Right lobe of liver (tissue), 6 donors: ENCODE measurements at places on chromosomes 5 and 9. TPM values are rescaled to one million over a fixed set of nuclear protein-coding genes. Genes with fewer than 3 reads are reported as not detected.

DNA sequence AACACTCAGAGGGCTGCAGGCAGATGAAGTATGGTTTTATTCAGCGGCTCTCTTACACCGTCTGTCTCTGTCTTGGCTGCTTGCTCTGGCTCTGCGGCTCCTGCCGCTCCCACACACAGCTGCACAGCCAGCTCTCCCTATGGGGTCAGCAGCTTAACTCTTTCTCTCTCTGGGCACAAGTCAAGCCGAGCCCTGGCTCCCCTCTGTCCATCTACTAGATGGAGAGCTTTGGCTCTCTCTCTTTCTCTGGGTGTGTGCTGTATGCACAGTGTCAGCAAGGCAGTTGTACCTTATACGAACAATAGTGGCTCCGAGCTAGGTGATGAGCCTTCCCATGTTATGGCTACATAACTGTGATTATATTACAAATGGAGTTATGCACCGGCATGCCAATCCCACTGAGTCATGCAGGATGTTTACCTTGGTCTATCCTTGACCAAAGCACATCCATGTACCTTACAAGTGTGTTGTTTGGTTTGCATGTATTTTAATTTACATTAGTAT is 19.3 kb upstream of the PPP2CA start:
- DNase-seq, result no peak
- no peaks in the 10 kb centered on the region for H3K27me3 ChIP-seq
- no peak overlapping the region for H3K27ac ChIP-seq
- H3K4me3 ChIP-seq, result no peak overlapping the region
- H3K36me3 ChIP-seq, result no peaks in the 10 kb centered on the region
- H3K4me1 ChIP-seq, result no peaks in the 10 kb centered on the region

- H3K27ac ChIP-seq, result no peak overlapping the region
- no peak for DNase-seq
- no peaks in the 10 kb centered on the region for H3K27me3 ChIP-seq
- H3K4me1 ChIP-seq, result no peaks in the 10 kb centered on the region
- no peaks in the 10 kb centered on the region for H3K36me3 ChIP-seq
Measured at GRCh38 chr9:83266666-83267496, 203.9 kb upstream of the RASEF start.

DNA sequence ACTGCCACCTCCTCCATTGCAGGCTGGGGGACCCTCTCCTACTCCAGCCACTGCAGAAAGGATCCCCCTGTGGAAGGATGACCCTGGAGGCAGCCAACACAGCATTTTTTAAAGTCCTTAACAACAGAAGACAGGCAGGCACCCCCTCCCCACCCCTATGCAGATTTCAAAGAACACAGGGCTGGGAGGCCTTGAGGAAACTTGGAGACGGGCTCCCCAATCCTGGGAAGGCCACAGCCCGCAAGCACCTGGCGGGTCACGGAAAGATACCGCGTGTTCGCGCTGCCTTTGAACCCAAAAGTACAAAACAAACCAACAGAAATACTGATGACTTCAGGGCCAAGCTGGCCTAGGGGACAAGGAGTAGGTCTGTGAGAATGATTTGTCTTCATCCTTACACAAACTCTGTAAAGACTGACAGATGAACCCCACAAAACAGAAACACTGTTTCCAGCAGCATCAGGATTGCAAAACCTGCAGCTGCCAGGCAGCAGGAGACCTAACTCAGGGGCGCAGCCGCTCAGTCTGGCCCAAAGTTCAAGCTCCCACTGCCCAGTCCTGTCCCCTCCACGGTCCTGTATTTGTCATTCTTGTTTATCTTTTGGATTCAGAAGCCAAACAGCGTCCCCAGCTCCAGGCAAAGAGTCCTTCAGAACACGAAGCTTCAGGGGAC is 13.8 kb downstream of the VAV2 start:
- no peaks in the 10 kb centered on the region for H3K36me3 ChIP-seq
- peaks cover 65% of the 10 kb centered on the region for H3K4me1 ChIP-seq
- H3K27me3 ChIP-seq, result no peaks in the 10 kb centered on the region
- DNase-seq, result peak; percentile 67
- H3K27ac ChIP-seq, result peak overlapping the region; percentile 80
- H3K4me3 ChIP-seq, result no peak overlapping the region

DNA sequence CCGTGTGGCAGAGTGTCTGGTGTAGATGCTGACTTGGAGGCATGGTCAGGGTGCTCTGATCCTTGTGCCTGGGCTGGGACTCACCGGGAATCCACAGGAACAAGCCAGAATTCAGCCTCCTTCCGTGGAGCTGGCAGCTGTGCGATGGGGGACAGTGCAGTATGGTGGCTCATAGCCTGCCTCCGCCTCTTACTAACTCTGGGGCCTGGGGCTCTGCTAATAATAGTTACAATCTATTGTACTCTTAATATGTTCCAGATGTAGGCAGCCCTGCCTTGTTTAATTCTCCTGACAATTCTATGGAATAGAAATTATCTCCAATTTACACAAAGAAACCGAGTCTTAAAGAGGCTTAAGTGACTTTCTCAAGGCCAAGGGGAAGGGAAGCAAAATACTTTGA is 77.6 kb downstream of the PCDH1 start:
- H3K4me3 ChIP-seq, result no peak overlapping the region
- DNase-seq, result no peak
- H3K4me1 ChIP-seq, result no peaks in the 10 kb centered on the region
- no peak overlapping the region for H3K27ac ChIP-seq
- no peaks in the 10 kb centered on the region for H3K27me3 ChIP-seq

- DNase-seq, result no peak
- H3K27me3 ChIP-seq, result no peaks in the 10 kb centered on the region
- H3K4me3 ChIP-seq, result no peak overlapping the region
- no peaks in the 10 kb centered on the region for H3K4me1 ChIP-seq
- H3K36me3 ChIP-seq, result no peaks in the 10 kb centered on the region
Measured at GRCh38 chr5:74415695-74416102, 224.8 kb downstream of the ENC1 start.

Gene FYB1
- 4.3 TPM for total RNA-seq

- H3K27ac ChIP-seq, result no peak overlapping the region
- peaks cover 54% of the 10 kb centered on the region for H3K27me3 ChIP-seq
- no peak overlapping the region for H3K4me3 ChIP-seq
- no peaks in the 10 kb centered on the region for H3K36me3 ChIP-seq
- no peak for DNase-seq
Measured at GRCh38 chr5:51387884-51388275, 4.6 kb downstream of the ISL1 start.

DNA sequence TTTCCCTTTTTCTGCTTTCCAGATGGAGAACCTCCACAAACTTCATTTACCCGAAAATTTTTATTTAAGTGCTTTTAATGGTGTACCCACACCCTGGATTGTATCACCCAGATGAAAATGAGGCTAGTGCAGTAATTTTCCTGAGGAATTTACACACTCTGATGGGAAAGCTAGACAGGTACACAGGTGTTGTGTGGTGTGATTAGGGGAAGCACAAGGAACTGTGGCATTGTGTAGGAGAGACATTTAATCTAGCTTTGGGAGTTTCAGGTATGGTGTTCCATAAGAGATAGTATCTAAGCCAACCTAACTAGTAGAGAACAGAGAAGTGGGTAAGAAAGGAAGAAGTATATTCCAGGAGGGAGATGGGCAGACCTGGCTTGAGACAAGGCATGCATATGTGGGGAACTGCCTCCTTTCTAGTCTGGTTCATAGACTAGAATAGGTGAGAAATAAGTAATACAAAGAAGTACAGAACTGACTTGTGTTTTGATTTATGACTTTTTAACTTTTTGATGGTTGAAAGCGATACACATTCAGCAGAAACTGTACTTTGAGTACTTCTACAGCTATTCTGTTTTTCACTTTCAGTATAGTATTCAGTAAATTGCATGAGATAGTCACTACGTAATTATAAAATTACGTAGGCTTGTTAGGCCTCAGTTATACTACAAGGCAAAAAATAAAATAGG is 22.9 kb upstream of the ROPN1L start:
- no peak overlapping the region for H3K4me3 ChIP-seq
- no peak for DNase-seq
- H3K27me3 ChIP-seq, result no peaks in the 10 kb centered on the region
- H3K27ac ChIP-seq, result no peak overlapping the region
- H3K36me3 ChIP-seq, result peaks cover 12% of the 10 kb centered on the region

- H3K27ac ChIP-seq, result no peak overlapping the region
- no peaks in the 10 kb centered on the region for H3K27me3 ChIP-seq
- H3K4me3 ChIP-seq, result no peak overlapping the region
- DNase-seq, result no peak
Measured at GRCh38 chr9:21096172-21096900, 18.6 kb upstream of the IFNB1 start.

Gene PKD2L2
- total RNA-seq, result not detected

GRCh38 chr5:51382521-51383130 is 622 bp upstream of the ISL1 start:
- no peak for DNase-seq
- peak overlapping the region; percentile 17 for H3K4me3 ChIP-seq
- no peak overlapping the region for H3K27ac ChIP-seq
- H3K4me1 ChIP-seq, result peaks cover 19% of the 10 kb centered on the region
- peaks cover 20% of the 10 kb centered on the region for H3K27me3 ChIP-seq
- H3K36me3 ChIP-seq, result no peaks in the 10 kb centered on the region

GRCh38 chr5:74116266-74116665 is 490.3 kb downstream of the ARHGEF28 start:
- H3K4me3 ChIP-seq, result no peak overlapping the region
- no peaks in the 10 kb centered on the region for H3K4me1 ChIP-seq
- H3K36me3 ChIP-seq, result no peaks in the 10 kb centered on the region
- no peak overlapping the region for H3K27ac ChIP-seq

- H3K4me1 ChIP-seq, result no peaks in the 10 kb centered on the region
- no peak overlapping the region for H3K4me3 ChIP-seq
- no peak overlapping the region for H3K27ac ChIP-seq
- H3K27me3 ChIP-seq, result no peaks in the 10 kb centered on the region
- DNase-seq, result no peak
Measured at GRCh38 chr5:169343766-169344165, 42.8 kb upstream of the SLIT3 start.

DNA sequence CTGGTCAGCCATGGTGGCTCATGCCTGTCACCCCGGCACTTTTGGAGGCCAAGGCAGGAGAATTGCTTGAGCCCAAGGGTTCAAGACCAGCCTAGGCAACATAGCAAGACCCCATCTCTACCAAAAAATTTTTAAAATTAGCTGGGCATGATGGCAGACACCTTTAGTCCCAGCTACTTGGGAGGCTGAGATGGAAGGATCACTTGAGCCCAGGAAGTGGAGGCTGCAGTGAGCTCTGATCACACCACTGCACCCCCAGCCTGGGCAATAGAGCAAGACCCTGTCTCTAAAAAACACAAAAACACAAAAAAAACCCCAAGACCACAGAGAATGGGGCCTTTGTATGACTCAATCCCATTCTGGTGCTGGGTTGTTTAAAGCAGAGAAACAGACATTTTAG is 44.0 kb downstream of the MED27 start:
- no peak overlapping the region for H3K4me3 ChIP-seq
- H3K27ac ChIP-seq, result no peak overlapping the region
- H3K4me1 ChIP-seq, result no peaks in the 10 kb centered on the region
- no peak for DNase-seq

GRCh38 chr5:14313986-14314690 is 171.0 kb downstream of the TRIO start:
- H3K27me3 ChIP-seq, result no peaks in the 10 kb centered on the region
- no peak overlapping the region for H3K27ac ChIP-seq
- peaks cover 46% of the 10 kb centered on the region for H3K36me3 ChIP-seq
- no peaks in the 10 kb centered on the region for H3K4me1 ChIP-seq
- DNase-seq, result no peak

DNA sequence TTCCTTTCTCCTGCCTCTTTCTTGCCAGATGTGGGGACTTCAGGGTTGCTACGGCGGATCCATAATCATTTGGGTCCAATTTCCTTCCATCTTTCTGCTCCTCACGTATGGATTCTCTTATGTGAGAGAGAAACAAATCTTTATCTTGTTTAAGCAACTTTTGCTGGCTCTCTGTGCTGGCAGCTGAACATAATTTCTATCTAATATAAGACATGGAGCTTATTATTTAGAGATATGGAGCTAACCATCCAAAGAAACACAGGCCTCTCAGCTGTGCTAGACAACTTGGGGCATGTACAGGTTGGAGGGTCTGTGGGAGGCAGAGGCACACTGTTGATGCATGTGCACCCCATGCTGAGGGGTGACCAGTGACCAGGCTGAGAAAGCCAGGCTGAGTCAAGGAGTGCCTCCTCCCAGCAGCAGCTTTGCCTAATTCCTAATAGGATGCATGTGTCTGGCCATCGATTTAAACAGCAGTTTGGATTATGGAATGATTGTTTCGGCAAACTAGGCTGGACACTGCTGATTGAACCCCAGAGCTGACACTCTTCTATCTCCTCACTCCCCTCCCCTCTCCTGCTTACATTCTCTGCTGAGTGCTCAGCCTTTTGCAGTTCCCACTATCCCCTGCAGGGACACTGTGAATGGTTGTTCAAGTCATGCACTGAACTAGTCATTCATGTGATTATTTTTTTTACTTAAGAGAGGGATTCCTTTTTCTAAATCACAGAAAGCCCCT is 195.8 kb downstream of the ERCC6L2 start:
- H3K27me3 ChIP-seq, result no peaks in the 10 kb centered on the region
- H3K4me3 ChIP-seq, result no peak overlapping the region
- no peaks in the 10 kb centered on the region for H3K4me1 ChIP-seq

Gene RGS7BP
- 0.97 TPM for total RNA-seq

DNA sequence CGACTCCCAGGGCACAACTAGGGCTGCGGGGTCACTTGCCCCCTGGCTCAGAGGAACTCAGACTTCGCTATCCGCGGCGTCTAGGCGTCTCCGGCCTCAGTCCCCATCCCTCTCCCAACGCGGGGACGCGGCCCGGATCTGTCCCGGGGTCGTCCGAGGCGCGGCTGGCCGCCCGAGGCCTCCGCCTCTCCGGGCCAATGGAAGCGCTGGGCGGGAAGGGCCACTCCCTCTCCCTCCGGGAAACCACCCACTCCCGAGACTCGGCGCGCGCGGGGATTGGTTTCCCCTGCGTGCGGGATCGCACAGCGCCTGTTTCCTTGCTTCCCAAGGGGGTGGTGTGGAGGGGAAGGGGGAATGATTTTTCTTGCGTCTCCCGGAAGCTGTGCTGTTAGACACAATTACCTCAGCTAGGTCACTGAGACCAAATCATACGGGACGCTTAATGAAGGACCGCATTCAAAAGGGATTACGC is 38.3 kb downstream of the NR2F1 start:
- H3K27ac ChIP-seq, result peak overlapping the region; percentile 72
- H3K4me1 ChIP-seq, result no peaks in the 10 kb centered on the region
- H3K36me3 ChIP-seq, result no peaks in the 10 kb centered on the region
- peak overlapping the region; percentile 67 for H3K4me3 ChIP-seq

Gene PTCH1
- 8.3 TPM for total RNA-seq

- DNase-seq, result no peak
- H3K27ac ChIP-seq, result no peak overlapping the region
- no peak overlapping the region for H3K4me3 ChIP-seq
- no peaks in the 10 kb centered on the region for H3K36me3 ChIP-seq
Measured at GRCh38 chr5:153517241-153517611, 26.8 kb downstream of the GRIA1 start.

GRCh38 chr9:83060556-83060955 is 2.4 kb downstream of the RASEF start:
- H3K36me3 ChIP-seq, result no peaks in the 10 kb centered on the region
- no peak overlapping the region for H3K4me3 ChIP-seq
- no peak for DNase-seq

- no peak overlapping the region for H3K4me3 ChIP-seq
- H3K4me1 ChIP-seq, result no peaks in the 10 kb centered on the region
- H3K27ac ChIP-seq, result no peak overlapping the region
- H3K36me3 ChIP-seq, result no peaks in the 10 kb centered on the region
Measured at GRCh38 chr5:168701641-168702040, 122.5 kb upstream of the PANK3 start.

GRCh38 chr5:67063055-67063454 is 133.5 kb downstream of the CD180 start:
- H3K27ac ChIP-seq, result no peak overlapping the region
- H3K4me3 ChIP-seq, result no peak overlapping the region
- DNase-seq, result no peak
- H3K36me3 ChIP-seq, result no peaks in the 10 kb centered on the region
- H3K4me1 ChIP-seq, result no peaks in the 10 kb centered on the region
